ENCODE measurements at places on chromosomes 4 and X.

GRCh38 chr4:24743927-24744326 lies 51.4 kb upstream of the SOD3 start:
- no peak for DNase-seq

DNA sequence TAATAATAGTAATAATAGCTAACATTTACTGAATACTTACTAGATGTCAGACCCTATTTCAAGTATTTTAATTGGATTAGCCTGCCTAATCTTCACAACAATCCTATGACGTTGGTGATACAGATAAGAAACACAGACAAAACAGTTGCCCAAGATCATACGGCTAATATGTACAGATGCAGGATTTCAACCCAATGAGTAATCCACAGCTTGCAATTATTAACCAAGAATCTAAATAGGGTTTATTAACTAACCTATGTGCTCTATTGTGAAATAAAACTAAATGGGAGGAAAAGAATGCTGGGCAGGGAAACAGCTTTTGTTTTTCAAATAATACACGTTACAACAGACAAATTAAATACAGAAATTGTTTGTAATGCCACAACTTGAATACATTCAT lies 23.4 kb downstream of the FBXO8 start:
- DNase-seq: no peak

DNA sequence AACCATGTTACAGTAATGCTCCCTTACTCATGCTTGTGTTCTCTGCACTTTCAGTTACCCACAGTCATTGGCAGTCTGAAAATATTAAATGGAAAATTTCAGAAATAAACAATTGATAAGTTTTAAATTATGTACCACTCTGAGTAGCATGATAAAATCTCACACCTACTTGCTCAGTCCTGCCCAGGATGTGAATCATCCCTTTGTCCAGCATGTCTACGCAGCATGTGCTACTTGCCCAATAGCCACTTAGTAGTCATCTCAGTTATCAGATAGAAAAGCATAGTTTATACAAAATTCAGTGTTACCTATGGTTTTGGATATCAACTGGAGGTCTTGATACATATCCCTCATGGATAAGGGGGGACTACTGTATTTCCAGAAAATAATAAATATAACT lies 577.1 kb downstream of the GALNTL6 start:
- DNase-seq: no peak

GRCh38 chr4:168755598-168756477 lies 254.2 kb downstream of the CBR4 start:
- no peak for DNase-seq

GRCh38 chr4:113763029-113763285 lies 1.4 kb upstream of the CAMK2D start:
- no peak for DNase-seq

GRCh38 chr4:158818560-158819140 lies 49.8 kb downstream of the FNIP2 start:
- DNase-seq: no peak

GRCh38 chr4:3489451-3489962 lies 26.4 kb downstream of the DOK7 start:
- DNase-seq: no peak

- no peak for DNase-seq
Observed at GRCh38 chr4:79576429-79576753, 168.4 kb upstream of the GK2 start.
